ENCODE measurements at places on chromosomes 12 and 14.

- no peak for DNase-seq
Observed at GRCh38 chr14:93303659-93304058, 29.2 kb downstream of the BTBD7 start.

- no peak for DNase-seq
Observed at GRCh38 chr14:25090256-25090655, 40.3 kb upstream of the STXBP6 start.

DNA sequence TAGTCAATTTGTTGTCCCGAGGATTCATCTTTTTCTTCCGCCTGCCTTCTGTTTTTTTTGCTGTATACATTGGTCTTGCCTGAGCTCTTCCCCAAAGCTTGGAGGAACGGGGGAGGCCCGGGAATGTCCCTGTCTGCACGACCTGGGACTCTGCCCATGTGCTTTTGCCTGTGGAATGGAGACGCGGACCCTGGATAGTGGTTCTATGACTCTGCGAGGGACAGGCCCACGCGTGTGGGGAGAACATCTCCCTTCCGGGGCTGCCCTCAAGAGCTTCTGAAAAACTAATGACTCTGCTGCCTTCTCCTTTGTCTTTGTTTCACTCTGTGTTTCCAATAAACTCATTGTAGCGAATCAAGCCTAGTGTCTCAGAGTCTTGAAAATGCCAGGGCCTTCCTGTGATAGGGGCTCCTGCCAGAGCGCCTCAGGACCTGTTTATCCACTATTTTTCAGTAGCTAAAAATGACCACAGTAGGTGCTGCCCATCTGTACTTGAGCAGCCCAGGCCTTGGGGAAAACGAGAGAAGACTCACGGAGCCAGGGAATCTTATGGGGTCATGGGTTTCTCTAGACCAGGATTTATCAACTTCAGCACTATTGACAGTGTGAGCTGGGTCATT, 12.3 kb downstream of the KRT83 start:
- no peak for DNase-seq

- no peak for DNase-seq
Observed at GRCh38 chr12:110312581-110313360, 31.7 kb downstream of the ATP2A2 start.

DNA sequence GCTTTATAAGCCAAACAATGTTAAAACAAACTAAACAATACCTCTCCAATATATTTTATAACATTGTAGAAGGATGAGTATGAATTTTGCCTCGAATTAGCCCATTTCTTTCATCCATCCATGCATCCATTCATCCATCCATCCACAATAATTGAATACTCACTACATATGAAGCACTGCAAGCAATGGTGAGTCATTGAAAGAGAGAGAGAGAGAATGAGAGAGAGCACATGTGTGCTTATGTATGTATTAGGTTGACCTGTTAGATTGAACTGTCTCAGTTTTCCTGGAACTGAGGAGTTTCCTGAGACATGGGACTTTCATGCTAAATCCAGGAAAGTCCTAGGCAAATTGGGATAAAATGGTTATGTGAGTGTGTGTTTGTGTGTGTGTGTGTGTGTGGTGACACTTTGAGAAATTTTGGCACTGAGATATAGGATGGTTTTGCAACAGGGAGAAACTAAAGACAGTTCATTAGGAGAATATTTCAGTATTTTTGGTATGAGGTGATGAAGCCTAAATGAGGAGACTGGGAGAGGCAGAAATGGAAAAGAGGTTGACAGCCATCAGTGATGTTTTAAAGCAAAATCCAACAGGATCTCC, 98.4 kb downstream of the C12orf75 start:
- no peak for DNase-seq

GRCh38 chr14:89720076-89720687, 234.3 kb downstream of the EFCAB11 start:
- DNase-seq: no peak

DNA sequence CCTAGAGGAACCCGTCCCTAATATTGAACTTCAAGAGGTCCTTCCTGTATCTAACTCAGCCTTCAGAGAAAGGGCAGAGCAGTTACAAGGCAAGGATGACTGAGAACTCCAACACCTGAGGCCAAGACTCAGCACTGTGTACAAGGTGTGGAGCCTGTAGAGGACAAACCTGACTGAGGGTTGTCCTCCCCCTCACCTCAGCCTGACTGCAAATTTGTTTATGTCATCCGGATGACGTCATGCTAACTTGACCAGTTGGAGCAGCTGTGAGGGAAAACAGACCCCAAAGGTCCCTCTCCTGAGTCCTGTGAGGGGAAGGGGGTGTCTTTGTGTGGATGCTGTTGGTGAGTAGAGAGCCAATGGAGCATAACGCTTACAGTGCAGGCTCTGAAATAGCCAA, 4.3 kb downstream of the CRACR2A start:
- no peak for DNase-seq

- no peak for DNase-seq
Observed at GRCh38 chr12:132558861-132559623, 51.3 kb downstream of the LRCOL1 start.

- no peak for DNase-seq
Observed at GRCh38 chr14:77554816-77555599, 56.4 kb upstream of the ISM2 start.

DNA sequence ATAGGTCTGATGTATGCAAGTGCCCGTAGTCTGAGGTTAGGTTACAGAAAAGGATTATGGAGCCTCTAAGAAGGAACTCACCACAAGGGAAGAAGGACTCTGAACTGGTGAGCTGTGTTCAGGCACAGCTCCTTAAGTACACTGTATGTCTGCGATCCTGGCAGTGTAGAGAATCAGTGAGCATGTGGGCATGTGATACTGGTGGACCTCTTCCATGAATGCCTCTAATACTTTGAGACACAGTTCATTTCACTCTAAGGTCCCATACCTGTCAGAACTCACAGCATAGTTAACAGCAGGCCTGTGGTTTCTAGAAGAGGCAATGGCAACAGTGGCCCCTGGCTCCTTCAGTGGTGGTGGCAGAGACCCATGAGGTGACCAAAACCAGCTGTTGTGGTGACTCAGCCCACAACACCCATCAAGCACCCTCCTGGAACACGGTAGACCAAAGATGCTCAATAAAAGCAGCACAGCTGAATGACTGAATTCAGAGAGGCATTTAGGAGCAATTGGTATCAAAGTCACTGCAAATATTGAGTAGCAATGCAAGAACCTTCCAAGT, 6.9 kb upstream of the OR6J1 start:
- no peak for DNase-seq

GRCh38 chr12:116122628-116123027, 154.9 kb downstream of the MED13L start:
- no peak for DNase-seq

DNA sequence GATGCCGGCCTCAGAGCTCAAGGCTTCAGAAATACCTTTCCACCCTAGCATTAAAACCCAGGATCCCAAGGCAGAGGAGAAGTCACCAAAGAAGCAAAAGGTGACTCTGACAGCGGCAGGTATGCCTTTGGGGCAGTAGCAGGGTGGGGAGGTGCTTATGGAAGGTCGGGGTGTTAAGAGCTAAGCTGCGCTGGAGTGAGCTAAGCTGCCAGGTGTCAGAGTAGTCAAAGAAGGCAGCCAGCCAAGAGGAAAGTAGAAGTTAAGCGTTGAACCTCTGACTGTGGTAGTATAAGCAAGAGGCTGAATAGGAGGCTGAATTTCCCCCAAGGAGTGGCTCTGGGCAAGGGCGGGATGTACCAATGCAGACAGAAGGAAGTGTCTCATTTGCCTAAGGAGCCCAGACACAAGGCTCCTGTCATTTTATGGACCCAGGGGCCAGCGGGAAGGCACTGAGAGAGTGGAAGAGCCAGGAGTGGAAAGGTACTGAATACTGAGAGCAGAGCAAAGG, 29.2 kb downstream of the DYRK4 start:
- DNase-seq: no peak

GRCh38 chr12:48977290-48978281, 536 bp upstream of the WNT1 start:
- DNase-seq: peak; percentile 76

DNA sequence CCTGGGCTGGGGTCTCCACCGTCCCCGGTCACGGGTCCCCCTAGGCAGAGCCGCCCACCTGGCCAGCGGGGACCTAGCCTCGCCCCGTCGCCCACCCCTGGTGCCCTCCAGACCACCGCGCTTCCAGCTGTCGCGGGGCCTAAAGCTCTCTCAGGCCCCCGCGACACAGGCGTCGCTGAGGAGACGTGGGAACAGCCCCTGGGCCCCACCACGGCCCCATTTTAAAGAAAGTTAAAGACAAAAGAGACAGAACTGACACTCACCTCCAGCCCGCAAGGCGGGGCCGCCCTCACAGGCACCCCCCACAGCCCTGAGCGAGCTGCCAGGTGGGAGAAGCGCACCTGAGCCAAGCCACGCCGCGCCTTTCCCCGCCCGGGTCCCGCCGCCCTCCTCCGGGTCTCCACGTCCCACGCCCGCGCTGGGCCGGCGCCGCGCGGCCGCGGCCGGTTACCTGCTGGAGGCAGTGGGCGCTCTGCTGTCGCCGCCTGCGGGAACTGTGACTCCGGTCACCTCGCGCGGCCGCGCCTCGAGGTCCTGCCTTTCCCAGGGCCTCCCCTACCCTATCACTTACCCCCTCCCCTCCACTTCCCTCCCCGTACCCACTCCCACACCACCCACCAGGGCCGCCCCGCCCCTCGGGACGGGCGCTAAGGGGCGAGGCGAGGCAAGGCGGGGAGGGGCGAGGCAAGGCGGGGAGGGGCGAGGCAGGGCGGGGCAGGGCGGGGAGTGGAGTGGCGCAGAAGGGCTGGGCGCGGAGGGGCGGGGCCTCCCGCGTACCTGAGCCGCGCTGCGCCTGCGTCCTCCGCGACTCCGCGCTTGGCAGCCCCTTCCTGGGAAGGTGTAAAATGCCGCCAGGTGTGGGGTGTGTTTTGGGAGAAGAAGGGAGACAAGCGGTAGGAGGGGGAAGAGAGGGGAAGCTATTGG, 31.2 kb downstream of the TC2N start:
- DNase-seq: peak; percentile 88
